T-helper 1 cell (primary cell): ENCODE measurements at places on chromosomes 3 and 15.

DNA sequence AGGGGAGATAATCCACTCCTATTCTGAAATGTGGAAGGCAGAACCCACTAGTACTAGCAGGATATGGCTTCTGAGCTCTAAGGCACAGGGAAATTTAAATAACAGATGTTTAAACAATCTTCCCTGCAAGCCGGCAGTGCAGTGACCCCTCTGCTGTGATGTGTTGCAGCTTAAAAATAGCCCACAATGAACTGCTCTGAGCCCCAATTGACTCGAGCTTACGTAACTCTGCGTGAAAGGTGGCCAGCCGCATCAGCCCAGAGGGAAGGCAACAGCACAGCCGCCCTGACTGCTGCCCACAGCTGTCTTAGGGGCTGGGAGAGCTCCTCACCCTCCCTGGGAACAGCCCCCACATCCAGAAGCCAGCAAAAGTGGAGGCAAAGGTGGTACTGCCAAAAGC, 12.5 kb upstream of the CAMKV start:
- no peak for DNase-seq

GRCh38 chr3:6079011-6079410, 781.9 kb upstream of the GRM7 start:
- DNase-seq, result no peak

GRCh38 chr3:21067031-21067813, 683.8 kb downstream of the ZNF385D start:
- DNase-seq, result no peak

DNA sequence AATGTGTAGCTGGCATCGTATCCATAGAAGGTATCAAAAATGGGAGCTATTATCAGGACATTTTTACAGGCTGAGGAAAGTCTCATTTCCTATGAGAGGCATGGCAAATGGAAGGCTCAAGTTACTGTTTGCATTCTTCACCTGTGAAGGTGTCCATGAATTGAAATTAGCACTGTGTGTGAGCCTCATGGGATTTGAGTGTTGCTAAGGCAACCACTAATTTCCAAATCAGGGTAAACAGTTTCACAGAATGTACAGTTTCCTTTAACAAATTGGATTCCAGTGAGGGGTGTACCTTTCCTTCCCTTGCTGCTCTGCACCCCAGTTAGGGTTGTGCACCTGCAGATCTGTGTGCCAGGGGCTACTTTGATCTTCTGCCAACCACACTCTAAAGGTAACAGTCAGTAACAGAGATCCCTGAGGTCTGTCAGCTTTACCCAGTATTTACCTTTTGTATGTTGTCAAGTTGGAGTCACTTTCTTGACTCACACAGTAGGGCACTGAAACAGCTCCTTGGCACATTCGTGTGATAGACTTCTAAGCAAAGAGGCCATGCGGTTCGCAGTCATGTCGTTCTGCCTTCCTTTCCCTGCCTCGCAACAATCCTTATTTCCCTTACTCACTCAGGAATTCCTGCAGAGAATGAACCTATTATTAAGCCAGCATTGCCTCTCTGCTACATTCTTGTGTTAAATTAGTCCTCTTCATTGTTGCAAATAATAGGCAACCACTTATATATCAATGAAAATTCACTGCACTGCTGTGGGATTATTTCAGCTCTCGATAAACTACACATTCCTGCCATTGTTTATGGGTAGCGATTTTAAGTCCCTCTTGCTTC, 129.8 kb upstream of the GBE1 start:
- DNase-seq, result no peak

DNA sequence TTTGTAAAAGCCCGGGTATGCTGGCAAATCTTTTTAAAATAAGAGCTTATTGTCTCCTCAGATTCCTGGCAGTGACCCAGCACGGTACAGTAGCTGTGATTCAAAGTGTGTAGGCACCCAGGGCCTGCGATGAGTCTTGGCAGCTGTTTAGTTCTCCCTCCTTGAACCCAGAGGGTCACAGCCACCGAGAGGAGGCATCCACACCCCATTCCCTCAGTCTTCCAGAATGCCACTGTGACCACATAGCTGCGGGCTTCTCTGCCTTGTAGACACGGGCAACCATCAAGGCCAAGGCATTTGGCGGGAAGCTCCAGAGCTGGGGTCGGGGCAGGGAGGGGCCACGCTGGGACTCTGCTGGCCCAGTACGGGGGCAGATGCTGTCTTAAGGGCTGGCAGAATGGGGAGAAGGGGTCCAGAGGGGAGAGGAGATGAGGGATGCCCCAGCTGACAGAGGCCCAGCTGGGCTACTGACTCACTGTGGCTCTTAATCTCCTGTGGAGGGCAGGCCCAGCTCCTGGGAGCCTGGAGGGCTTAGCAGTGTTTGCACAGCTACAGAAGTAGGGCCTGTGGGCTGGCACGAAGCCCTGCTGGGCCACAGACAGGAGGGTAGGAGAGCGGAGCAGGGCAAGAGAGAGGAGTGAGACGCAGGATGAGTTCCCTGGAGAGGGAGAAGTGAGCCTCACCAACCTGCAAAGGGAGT, 68.8 kb upstream of the DLG1 start:
- no peak for DNase-seq
